ENCODE measurements at places on chromosomes 2 and 18. TPM values are rescaled to one million over a fixed set of nuclear protein-coding genes. Genes with fewer than 3 reads are reported as not detected.

The CIB4 gene
- total RNA-seq: not detected

The SMARCAL1 gene
- total RNA-seq: 22.1 TPM

The ATP9B gene
- 22.5 TPM for total RNA-seq

The KYNU gene
- total RNA-seq: 14.3 TPM

The AFF3 gene
- 9.9 TPM for total RNA-seq

The CENPA gene
- not detected for total RNA-seq

The CCDC74B gene
- total RNA-seq: 12.4 TPM

The CYTIP gene
- 4.5 TPM for total RNA-seq

The C2orf68 gene
- 21.9 TPM for total RNA-seq

The DTNA gene
- 78.4 TPM for total RNA-seq

The RESP18 gene
- not detected for total RNA-seq

The IL18RAP gene
- total RNA-seq: 1.4 TPM

The VWA3B gene
- not detected for total RNA-seq

The UGT1A5 gene
- total RNA-seq: not detected

The ADRA2B gene
- total RNA-seq: 3.5 TPM

The LYPD6B gene
- total RNA-seq: not detected

The POTEJ gene
- not detected for total RNA-seq

The PRSS56 gene
- not detected for total RNA-seq
